Inflammatory macrophage (primary cell): ENCODE measurements at places on chromosomes 7 and 10.
A peak's percentile ranks its signal among the peaks of the same experiment; 100 is the strongest.

DNA sequence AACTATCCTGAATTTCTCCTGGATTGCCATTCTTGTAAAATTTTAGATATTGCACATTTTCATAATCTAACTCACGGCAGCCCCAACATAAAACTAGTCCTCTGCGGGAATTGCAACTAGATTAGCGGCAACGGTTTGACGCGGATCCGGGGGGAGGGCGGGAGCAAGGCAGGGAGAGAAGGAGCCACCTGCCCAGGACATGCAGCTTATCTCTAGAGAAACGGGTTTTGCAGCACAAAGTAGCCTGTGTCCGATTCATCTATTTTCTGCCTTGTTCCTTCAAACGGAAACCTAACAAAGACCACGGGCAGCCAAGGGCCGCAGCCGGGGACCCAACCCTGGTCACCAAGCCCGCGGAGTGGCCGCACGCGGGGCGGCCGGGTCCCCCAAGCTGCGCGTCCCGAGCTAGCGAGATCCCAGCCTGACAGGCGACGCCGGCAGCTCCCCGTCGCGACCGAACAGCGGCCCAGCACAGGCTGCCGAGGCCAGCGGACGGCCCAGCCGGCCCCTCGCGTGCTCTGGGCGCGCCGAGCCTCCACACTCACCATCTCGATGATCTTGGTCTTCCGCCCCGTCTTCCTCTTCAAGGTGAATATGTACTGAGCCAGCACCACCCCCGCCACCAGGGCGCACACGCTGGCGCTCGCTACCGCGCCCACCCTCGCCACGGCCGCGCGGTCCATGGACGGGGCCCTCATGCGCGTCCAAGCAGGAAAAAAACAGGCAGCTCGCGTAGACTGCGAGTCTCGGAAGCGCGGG lies at the start of gene NT5C3A:
Gene NT5C3A, minus strand, starts transcription at position 754 of the 759 bp plus-strand sequence. Its CDS starts 71 bp downstream, at position 683.
- DNase-seq, result peak; percentile 13

DNA sequence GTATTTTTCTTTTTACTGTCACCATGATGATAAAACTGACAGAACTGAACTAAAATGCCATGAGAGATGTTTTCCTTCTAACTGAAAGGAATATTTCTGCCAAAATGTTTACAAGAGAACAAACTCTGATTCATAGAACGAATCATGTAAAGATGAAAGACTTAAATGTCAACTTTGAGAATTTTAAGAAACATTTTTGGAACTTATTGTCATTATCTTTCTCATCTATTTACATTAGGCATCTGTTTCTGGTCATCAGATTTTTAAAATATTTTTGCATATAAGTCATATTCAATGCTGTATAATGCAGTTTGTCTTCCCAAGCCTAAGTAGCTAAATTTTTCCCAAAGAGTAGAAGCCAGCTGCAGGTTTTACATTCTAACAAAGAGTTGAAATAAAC lies 358.5 kb downstream of the TFEC start:
- DNase-seq, result no peak

DNA sequence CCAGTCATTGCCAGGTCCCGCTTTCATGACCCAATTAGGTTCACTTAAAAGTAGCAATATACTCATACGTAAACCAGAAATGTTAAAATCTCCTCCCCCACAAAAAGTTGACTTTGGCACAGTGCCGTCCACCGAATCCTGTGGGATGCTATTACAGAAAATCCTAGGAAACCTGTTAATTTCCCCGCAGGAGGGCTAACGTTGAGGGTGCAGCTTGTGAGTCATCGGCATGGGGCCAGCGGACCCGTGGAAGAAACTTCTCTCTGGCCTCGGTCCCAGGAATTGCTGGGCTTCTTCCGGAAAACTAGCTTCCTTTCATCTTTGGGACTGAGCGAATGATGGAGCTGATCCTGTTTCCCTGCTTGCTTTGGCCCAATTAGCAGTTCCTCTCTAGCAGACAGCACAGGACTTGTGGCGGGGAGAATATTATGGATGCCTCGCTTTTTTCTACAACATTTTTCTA lies 13.5 kb downstream of the CRYGN start:
- no peak for DNase-seq

DNA sequence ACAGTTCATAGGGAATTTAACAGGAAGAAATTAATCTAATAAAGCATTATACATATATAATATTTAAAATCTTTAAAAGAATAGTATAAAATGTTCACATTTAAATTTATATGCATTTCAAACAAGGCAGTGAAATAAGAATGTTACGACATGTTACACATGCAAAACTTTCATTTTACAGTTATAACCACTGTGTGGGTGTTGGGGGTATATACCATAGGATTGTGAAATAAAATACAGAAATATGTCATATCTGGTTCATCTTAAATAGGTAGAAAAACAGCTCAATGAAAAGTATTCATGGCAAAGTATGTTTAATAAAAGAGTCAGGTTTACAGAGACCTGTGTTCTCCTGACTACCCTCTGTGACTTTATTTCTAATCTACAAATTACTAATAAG lies 45.6 kb downstream of the CHCHD3 start:
- DNase-seq, result no peak

- no peak for DNase-seq
Measured at GRCh38 chr7:150479023-150479716, 28.7 kb downstream of the GIMAP8 start.

- DNase-seq, result peak; percentile 35
Measured at GRCh38 chr7:47153058-47153457, 428.9 kb downstream of the TNS3 start.

- DNase-seq, result no peak
Measured at GRCh38 chr10:22925088-22925487, 2.8 kb upstream of the ARMC3 start.

DNA sequence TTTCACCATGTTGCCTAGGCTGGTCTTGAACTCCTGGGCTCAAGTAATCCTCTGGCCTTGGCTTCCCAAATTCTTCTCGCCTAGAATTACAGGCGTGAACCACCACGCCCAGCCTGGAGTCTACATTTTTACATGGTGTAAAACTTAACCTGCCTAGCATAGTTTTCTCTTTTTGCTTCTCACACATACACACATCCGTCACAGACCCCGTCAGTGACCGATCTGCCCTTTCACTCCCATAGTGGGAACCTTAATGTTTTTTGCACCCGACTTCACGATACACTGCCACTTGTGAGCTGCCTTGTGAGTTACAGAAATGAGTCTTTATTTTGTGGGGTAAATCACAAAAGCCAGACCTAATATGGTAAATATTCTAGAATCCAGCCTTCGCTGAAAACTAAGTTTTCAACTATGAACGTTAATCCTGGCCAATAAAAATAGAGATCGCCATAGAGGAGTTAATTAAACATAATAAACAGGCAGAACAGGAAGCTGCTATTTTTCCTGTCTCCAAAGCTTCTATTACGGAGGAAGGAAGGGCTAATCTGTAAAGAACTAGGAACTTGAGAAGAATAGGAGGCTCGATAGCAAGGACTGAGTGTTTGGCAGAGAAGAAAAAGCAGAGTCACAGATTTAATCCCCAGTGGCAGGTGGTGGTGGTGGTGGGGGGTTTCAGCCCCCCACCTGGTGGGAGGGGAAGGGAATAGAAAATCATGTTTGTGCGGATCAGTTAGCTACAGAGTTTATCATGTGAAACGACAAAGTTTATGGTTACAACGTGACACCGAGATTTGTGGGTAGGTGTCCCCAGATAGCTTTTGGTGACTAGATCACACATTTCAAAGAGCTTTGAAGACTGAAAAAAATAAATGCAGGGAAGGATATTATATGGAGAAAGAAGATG lies 14.7 kb upstream of the FAM171A1 start:
- DNase-seq, result no peak

GRCh38 chr7:10888861-10889260 lies 84.8 kb upstream of the PHF14 start:
- DNase-seq, result peak; percentile 30

- no peak for DNase-seq
Measured at GRCh38 chr7:118281196-118281595, 56.7 kb downstream of the ANKRD7 start.

DNA sequence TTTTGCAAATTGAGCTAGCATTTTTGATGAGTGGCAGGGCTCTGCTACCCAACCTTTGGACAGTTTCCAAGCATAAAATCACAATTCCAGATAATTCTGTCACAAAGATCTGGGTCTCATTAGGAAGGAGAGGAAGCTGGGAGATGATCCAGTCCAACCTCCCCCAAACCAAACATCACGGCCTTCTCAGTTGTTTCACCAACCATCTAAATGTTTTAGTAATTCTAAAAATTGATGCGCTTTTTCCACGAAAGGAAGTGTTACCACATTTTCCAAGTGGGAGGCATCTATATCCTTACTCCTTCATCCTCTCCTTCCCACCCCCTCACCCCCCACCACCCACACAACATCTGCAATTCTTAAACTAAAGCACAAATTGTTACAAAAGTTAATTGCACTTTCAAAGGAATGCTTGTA lies 108.3 kb downstream of the EGFR start:
- DNase-seq, result no peak

DNA sequence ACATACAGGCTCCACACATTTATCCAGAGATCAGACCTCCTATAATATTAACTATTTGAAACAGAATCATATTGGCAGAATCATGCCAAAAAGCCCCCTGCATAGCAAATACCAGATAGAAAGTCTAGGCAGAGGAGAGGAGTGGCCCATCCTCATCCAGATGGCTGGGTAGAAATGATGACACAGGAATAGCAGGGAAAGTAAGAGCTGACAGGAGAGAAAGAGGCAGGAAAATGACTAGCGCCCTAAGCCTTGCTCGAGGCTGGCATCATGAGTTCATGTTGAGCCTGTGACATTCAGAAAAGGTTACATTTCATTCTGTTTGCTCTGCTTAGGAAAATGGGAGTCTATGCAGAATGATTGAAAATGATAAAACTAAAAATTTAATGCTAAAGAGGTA lies 27.6 kb downstream of the WIPF3 start:
- DNase-seq, result no peak

DNA sequence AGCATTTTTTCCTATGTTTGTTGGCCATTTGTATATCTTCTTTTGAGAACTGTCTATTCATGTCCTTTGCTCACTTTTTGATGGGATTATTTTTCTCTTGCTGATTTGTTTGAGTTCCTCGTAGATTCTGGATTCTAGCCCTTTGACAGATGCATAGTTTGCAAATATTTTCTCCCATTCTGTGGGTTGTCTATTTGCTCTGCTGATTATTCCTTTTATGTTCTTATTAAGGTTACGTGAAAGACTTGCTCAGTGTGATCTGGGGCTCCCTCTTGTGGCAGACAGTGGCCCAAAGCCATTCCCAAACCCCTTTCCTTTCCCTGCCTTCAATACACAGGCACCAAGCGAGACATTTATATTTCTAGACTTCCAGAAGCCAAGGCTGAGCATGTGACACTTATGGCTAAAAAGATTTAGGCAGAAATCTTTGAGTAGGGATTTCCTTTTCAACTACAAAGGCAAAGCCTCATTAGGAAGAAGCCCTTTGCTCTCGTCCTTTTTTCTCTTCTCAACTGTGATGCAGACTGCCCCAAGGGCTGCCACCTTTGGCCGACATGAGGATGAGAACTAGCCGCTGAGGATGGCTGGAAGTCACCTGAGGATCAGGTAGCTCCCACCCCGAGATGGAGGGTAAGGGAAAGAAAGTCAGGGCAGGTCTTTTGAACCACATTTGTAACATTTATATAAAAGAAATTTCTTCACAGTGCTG lies 23.6 kb downstream of the ST8SIA6 start:
- DNase-seq, result peak; percentile 43

- no peak for DNase-seq
Measured at GRCh38 chr7:76252021-76252420, 50.3 kb downstream of the SRRM3 start.

- DNase-seq, result no peak
Measured at GRCh38 chr10:69948261-69948660, 104.4 kb upstream of the MACROH2A2 start.

- DNase-seq, result no peak
Measured at GRCh38 chr7:155941688-155942087, 129.4 kb upstream of the SHH start.

DNA sequence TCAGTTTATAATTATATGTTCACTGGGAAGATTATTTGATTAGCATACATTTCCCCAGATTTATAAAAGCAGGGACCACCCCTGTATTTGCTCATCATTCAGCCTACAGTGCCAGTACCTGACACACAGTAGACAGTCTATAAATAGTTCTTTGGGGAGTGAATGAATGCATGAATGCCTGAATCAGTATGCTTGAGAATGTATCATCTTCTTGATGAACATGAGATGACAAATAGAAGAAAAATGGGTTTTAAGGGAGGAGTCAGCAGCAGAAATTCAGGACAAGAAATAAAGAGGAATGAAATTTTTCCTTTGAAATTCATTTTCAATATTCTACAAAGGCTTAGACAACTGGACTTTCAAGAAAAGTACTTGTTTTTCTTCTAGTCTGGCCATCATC lies 295.8 kb upstream of the LRRTM3 start:
- DNase-seq, result no peak
